Activated naive CD4-positive, alpha-beta T cell treated with anti-CD3 and anti-CD28 coated beads, Interleukin-2, amount 50 U/mL, for 72 hours (primary cell): ENCODE measurements at places on chromosomes 3 and 15.

DNA sequence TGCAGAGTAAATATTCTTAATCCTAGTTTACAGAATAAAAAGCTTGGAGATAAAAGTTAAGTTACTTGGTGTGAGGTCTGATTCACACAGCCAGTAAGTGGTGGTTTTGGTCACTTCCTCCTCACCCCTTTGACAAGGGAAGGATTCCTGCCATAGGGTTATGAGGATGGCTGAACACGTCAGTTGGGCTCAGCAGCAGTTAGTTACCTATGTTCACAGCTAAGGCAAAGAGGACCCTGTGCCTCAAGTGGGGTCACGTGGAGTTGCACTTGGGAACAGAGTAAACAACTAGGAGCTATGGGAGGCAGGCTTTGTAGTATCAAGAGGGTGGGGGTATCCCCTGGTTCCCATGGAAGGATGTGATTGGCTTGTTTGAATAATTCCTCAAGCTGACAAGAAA, 232.2 kb downstream of the UBE2E2 start:
- no peak for DNase-seq

GRCh38 chr3:151305060-151305774, 11.4 kb downstream of the GPR87 start:
- DNase-seq, result peak; percentile 23

DNA sequence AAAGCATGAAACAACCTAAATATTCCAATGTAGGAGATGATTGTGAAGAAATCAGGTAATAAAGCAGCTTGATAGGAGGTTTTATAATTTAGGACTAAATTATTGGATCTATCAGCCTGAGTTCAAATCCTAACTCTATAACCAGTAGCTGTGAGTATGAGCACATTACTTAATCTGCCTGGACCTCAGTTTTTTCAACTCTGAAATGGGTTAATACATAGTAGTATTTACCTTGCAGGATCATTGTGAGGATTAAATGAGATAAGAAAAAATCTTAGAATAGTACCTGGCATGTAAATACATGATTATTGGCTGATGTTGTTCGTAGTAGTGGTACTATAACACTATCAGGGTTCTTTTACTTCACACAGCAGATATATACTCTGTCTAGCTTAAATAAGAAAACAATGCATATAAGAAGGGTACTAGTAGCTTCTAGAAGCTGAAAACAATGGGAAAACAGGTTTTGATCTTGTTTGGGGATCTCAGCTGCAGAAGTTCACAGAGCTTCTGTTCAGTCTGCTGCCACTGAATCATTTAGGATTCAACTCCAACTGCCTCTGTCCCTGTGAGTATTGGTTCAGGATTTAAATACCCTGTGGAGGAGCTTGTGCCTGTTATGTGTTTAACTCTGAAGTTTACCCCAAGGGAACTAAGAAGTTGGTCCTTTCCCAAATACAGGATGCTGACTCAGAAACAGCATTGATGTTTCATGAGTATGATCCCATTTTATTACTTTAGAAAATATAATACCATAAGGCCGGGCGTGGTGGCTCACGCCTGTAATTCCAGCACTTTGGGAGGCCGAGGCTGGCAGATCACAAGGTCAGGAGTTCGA, 34.2 kb downstream of the KAT2B start:
- DNase-seq, result no peak

- no peak for DNase-seq
These were observed 13.2 kb upstream of the SLC2A2 start for GRCh38 chr3:171039674-171040073.

DNA sequence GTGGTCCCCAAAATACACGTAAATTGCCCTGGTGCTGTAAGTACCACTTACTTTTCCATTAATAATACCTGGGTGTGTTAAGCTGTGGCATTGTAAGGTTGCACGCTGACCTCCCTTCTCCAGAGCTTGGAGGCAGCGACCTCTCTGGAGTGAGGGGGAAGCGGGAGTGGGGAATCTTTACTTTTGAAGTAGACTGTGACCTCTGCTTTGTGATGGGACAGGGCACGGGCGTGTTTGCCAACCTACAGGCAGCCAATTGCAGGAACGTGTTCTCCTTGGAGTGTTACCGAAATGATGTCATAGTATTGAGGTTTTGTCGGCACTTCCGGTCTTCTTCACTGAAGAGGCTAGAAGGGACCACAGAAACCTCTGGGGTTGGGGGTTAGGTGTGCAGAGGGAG, 227.3 kb upstream of the C2CD4B start:
- DNase-seq, result peak; percentile 5

DNA sequence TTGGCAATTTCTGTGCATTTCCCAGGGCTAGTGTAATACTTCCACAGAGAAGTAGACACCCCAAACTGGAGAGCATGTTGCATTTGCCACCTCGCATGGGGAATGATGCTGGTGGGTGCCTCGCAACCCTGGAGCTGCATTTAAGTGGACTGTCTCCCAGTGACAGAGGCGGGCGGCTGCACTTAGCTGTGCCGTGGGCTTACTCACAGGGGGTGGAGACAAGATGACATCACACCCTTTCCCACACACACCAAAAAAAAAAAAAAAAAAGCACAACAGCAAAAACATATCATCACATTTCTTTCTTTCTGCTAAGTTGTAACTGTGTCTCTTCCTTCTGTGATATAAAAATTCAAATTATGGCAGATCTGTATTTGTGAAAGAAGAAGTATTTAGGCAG, at the start of gene ABI3BP:
ABI3BP (minus strand) TSS at position 113 of the 400 bp plus-strand sequence; CDS start at position 76, 37 bp downstream.
- no peak for DNase-seq

DNA sequence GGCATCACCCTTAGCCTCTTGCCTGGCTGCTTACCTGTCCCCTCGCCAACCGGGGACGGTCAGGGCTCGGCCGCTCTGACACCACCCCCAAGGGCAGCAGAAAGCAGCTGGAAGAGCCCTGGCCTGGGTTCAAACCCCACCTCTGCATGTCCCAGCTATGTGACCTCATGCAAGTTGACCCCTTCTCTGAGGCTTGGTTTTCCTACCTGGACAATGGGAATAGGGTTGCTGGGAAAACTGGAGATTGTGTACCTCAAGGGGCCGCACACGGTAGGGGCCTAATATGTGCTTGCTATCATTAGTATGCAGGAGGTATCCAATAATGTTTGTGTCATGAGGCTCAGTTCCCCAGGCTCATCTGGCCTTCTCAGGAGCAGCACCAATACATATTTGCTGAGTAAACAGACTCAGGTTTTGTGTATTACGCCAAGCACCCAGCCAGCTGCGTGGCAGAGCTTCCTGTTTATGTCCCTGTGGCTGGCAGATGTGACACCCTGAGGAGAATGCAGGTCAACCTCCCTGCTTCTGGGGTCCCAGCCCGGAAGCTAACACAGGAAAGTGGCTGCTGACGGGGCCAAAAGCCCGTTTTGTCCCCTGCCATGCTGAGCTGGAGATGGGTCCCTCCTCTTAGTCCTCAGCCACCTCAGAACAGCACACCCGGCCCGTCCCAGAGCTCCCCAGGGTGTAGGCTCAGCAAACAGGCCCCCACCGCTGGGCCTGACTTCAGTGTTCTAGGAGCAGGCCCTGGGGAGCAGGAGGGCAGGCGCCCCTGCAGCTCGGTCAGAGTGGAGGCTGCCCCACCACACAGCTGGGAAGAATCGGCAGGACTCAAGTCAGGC, 29.7 kb downstream of the PLXND1 start:
- DNase-seq, result no peak

- peak; percentile 70 for DNase-seq
These were observed 52.3 kb upstream of the CHRNA7 start for GRCh38 chr15:31977812-31978661.
